ENCODE measurements at places on chromosomes 6 and 20. TPM values are rescaled to one million over a fixed set of nuclear protein-coding genes. Genes with fewer than 3 reads are reported as not detected.

Gene KCNK16
- total RNA-seq, result not detected

Gene PRSS35
- total RNA-seq, result not detected

Gene SOBP
- not detected for total RNA-seq

Gene CGA
- total RNA-seq, result not detected

Gene DPPA5
- not detected for total RNA-seq

Gene TLDC2
- not detected for total RNA-seq

Gene SLC17A1
- total RNA-seq, result not detected

Gene ACTR5
- total RNA-seq, result 9.9 TPM

Gene GSTA1
- total RNA-seq, result not detected

Gene SULF2
- 3.3 TPM for total RNA-seq

Gene VWA7
- 3.8 TPM for total RNA-seq

Gene CST4
- not detected for total RNA-seq

Gene FOXP4
- 12.2 TPM for total RNA-seq

Gene TRIM31
- total RNA-seq, result not detected

Gene PROKR2
- not detected for total RNA-seq

Gene MOG
- not detected for total RNA-seq

Gene RHAG
- not detected for total RNA-seq

Gene ZC3H12D
- total RNA-seq, result 12.8 TPM

Gene SRXN1
- total RNA-seq, result 6.5 TPM

Gene TAP1
- total RNA-seq, result 346 TPM

Gene RBBP8NL
- total RNA-seq, result not detected

Gene SLC26A8
- not detected for total RNA-seq

Gene SERAC1
- 6.7 TPM for total RNA-seq

Gene SLC17A3
- not detected for total RNA-seq

Gene PCSK2
- not detected for total RNA-seq

Gene CLVS2
- not detected for total RNA-seq

Gene ELOVL2
- not detected for total RNA-seq

Gene RIMS4
- not detected for total RNA-seq

Gene PDYN
- total RNA-seq, result not detected

Gene SRMS
- not detected for total RNA-seq

Gene HDGFL1
- not detected for total RNA-seq

Gene IRF4
- 279 TPM for total RNA-seq

Gene TMC2
- not detected for total RNA-seq

Gene MYBL2
- total RNA-seq, result 64.7 TPM

Gene NFATC2
- total RNA-seq, result 59.0 TPM
